Cortex of kidney (tissue), 1 donor: ENCODE measurements at places on chromosomes 11 and 22.

GRCh38 chr11:44028401-44028800, 19.4 kb upstream of the ACCSL start:
- no peak for DNase-seq

DNA sequence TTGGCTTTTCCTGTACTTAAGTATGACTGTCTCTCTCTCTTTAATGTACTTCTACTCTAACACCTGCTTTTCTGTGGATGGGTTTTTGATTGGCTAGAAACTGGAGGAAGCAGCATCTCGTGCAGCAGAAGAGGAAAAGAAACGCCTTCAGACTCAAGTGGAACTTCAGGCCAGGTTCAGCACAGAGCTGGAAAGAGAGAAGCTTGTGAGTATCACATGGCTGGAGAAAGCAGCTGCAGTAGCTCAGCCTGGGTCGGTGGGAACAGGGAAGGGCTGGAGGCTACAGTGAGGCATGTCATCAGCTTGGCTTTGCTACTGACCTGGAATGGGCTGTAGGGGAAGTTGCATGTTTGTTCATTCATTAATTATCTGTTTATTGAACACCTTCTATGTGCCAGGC, 74.2 kb downstream of the SWAP70 start:
- no peak for DNase-seq

GRCh38 chr11:83694191-83694910, 408.2 kb upstream of the CCDC90B start:
- no peak for DNase-seq

DNA sequence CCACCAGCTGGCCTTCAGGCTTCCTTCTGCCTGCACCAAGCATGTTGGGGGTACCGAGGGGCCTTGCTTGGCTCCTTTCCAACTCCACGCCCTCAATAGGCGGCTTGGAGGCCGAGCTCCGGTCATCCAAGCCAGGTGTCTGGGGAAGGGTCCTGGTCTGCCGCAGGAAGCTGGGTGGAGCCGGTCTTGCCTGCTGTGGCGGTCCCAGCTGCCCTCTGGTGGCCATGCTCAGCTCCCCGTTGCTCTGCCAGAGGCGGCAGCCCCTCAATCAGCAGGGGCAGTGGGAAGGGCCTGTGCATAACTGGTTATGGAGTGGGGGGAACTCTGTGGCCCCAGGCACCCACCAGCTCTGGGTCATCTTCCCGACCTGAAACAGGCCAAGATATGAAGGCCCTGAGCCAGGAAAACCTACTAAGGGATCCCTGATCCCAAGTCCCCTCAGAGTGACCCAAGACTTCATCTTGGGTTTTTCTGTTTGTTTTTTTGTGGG, 3.2 kb downstream of the ARVCF start:
- DNase-seq = no peak

- DNase-seq = no peak
Observed at GRCh38 chr11:3201677-3202181, 16.9 kb downstream of the MRGPRG start.

GRCh38 chr22:19040888-19041703, 81.1 kb downstream of the DGCR2 start:
- DNase-seq = no peak

DNA sequence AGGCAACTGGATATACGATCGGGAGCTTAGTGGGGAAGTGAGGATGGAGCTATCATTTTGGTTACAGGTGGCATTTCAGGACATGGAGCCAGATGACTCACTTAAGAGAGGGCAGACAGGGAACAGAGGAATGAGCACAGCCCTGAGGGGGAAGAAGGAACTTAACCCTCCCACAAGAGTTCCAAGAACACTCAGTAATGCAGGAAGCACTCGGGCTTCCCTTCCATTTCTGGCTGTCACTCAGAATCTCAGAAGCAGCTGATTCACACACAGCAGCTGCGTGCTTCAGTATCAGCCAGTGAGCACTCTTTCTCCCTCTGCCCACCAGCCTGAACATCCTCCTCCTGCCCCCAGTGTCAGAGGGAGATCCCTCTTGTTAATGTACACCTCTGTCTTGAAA, 34.8 kb downstream of the EFCAB6 start:
- no peak for DNase-seq

GRCh38 chr11:30388957-30389356, 66.1 kb downstream of the ARL14EP start:
- DNase-seq = no peak

DNA sequence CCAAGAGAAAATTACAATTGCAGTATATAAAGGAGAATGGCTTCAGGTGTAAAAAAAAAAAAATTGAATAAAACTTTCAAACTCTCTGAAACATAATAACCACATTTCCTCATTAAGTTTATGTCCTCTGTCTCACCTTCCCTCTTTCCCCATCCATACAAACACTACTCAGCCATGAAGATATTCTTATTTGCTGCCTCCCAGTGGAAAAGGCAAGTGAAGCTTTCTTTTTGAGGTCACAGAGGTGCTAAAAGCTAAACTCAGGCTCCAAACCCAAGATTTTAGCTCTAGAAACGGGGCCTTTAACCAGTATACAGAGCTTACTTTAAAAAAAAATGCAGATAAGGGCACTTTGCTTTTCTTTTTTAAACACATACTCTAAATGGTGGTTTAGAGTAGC, 1568.5 kb downstream of the FAM181B start:
- DNase-seq = no peak

GRCh38 chr11:75114465-75114864, 17.8 kb upstream of the OR2AT4 start:
- no peak for DNase-seq

DNA sequence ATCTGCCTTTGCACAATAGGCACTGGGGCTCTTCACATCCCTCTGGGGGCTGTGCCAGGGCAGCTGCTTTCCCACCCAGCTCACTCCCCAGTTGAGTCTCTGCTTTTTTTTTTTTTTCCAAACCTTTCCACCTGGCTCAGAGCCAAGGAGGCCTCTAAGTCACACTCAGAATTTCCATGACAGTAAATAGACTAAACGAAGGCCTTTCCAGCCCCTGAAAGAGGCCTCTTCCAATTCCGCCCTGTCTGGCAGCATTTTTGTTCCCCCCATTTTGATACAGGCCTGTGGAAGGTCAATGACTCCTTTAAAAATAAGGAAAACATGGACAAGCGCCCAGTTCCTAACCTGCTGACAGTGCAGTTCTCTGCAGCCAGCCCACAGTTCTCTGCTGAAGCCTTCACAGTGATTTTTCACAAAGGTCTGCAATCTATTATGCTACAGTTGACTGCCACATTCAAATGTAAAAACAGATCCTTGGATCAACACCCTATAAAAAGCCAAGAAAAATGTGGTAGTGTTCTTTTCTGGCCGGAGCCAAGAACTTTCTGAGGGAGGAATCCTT, 107.5 kb upstream of the SESN3 start:
- no peak for DNase-seq

GRCh38 chr11:130651066-130651855, 202.8 kb downstream of the ADAMTS15 start:
- no peak for DNase-seq

DNA sequence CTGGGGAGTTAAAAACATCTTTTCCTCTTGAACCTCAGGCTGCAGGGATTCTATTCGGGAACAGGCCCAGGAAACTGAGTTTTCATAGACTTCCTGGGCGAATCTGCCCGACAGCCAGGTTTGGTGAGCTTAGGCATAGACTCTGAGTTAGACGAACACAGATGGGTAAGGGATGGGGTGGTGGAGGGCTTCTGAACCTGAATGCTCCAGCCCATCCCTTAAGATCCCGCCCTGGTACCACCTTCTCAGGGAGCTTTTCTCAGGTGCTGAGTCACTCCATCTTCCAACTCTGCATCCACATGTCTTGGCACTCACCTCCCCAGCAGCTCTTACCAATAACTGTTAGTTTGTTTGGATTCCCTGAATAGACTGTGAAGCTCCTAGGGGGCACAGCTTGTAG, 37.4 kb downstream of the MICAL2 start:
- no peak for DNase-seq

GRCh38 chr11:32895471-32895870, 2.9 kb downstream of the QSER1 start:
- no peak for DNase-seq

- no peak for DNase-seq
Observed at GRCh38 chr22:45320357-45320976, 10.7 kb downstream of the FAM118A start.

DNA sequence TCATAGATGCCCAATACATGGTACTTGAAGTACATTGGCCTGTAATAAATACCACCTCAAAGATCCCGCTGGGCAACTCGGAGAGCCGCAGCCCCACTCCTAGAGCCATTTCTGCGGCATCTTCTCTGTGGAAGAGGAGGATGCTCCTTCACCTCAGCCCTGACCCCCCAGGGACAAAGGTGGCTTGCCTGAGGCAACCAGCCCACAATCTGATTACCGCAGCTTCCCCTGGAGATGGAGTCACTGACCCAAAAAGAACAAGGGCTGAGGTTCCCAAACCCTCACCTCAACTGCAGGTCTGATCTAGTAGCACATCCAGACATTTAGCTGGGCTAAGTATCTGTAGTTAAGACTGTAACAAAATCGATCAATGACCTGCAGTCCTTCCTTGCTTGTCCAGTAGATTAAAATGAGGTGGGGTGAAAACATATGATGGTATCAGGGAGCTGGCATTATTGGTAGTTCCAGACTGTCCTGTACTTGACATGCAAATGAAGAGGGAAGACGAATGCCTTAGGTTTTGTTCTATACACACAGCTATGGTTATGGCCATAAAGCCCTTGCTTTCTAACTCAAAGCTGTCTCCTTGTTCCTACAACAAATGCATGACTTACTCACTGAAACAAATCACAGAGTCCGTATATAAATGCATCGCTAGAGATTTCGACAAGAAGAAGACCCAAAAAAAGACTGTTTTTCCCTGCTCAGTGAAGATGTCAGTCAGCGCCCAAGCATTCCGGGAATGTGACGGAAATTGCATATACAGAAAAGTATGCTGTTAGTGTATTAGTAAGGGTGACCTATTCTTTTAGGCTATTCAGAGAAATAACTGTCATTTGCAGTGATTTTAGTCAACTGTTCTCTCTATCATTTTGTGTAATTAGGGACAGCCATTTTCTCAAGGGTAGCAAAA, 33.7 kb downstream of the C11orf71 start:
- no peak for DNase-seq

DNA sequence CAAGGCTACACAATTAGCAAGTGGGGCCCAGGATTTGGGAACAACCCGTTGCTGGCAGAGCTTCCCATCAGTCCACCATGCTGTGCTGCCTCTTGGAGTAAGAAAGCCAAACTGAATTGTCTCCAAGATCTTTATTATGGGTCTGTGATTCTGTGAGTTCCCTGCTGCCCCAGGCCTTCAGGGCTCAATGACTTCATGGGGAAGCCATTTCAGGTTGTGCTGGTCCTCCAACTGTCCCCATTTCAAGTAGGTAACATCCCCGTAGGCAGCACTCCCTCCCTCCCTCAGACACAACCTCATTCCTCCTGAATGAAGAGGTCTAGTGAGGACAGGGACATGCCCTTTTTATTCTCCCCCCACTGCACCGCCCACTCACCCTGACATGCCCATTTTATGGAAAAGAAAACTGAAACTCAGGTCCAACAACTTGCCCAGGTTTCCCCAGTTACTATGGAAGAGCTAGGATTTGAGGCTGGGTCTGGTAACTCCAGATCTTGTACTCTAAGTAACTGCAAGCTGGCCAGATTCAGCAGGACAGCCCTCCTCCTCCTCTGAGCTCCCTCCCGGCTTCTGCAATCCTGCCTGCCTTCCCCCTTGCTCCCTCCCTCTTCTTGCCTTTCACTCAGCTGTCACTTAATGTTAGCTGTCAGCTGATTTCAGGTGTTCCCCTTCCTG, 8.2 kb upstream of the YWHAH start:
- DNase-seq = no peak
